Stimulated activated CD8-positive, alpha-beta memory T cell treated with anti-CD3 and anti-CD28 coated beads, Interleukin-15, amount 100 ng/mL, for 4 hours (primary cell): ENCODE measurements at places on chromosomes 7 and 10.

GRCh38 chr7:94509887-94510581 lies 425 bp downstream of the CASD1 start:
- peak; percentile 25 for DNase-seq

DNA sequence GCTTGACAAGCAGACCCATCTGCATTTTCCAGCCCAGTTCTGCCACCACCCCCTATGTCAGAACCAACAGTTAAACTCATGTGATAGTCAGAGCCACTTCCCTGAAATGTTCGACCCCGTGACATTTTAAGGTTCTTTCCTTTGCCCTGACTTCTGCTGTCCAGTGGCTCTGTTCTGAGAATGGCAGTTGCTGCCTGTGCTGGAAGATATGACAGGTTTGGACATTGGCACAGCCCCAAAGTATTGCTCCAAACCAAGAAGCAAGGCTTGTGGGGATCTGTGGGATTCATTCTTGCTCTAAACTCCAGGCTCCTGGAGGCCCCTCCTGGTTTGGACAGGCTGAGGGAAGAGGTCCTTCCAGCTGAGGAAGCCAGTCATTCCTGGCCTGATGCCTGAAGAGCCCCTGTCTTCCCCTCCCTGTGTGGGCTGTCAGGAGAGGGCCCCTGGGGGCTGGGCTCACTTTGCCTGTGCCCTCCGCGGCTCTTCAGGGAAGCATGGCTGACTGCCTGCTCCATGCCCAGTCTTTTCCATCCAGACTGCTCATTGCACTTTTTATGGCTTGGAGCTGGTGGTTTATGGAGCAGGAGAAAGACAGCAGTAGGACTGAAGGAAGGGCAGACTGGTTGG lies 138.0 kb downstream of the CDH23 start:
- no peak for DNase-seq

GRCh38 chr7:117621075-117621618 lies 141.3 kb downstream of the CFTR start:
- DNase-seq, result no peak

GRCh38 chr7:378551-379455 lies 88.8 kb downstream of the FOXL3 start:
- no peak for DNase-seq

DNA sequence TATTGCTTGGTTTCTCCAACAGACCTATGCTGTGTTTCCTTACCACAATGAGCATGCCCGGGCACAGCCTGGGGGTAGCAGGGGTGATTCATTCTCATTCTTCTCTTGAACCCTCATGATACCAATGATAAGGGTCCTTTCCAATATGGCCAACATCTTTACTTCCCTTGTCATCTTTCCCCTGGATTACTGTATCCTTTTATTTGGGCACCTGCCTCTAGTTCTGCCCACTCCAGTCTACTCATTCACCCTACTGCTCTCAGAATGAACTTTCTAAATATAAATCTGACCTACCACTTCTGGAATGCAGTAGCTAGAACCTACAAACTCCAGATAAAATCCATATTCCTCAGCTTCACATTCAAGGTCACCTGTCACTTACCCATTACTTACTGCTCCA lies 26.4 kb upstream of the ITPRID1 start:
- no peak for DNase-seq

DNA sequence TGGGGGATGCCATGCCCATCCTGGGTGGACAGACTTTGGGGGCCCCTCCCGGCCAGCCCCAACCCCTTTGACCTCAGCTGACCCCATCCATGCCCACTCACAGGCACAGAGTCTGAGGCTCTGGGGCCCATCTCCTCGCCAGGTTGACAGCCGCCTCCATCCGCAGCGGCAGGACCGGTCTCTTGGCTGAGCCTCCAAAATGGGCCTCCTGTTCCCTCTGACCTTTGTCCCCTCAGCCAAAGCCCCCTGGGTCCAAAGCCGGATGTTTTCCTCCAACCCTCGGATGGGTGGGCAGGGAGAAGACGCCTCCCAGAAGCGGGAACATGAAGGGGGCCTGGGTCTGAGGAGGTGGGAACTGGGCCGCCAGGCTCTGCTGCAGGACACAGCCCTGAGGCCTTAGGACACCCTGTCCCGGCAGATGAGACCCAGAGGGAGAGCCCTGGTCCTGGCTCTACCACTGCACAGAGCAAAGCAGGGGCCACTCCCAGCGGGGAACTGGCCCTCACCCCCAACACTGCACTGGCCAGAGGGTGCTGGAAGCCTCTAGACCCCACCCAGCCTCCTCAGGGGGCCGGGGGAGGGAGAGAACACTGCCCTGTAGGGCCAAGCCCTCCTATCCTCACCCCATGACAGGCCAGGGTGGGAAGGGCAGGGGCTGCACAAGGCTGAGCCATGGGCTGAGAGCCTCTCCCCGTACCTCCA lies 12.6 kb downstream of the PDGFA start:
- no peak for DNase-seq

DNA sequence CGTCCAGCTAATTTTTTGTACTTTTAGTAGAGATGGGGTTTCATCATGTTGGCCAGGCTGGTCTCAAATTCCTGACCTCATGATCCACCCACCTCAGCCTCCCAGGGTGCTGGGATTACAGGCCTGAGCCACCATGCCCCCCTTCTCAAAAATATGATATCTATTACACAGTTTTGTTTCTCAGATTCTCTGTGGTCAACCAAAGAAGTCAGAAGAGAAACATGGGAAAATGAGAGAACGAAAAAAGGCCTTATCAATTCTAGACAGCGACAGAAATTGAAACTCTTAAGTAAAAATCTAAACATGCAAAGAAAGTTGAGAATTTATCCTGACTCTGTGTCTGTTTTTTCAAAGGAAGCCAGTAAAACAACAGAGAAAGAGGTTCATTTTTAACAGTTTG lies 283.8 kb upstream of the PLXDC2 start:
- DNase-seq, result no peak

- DNase-seq, result no peak
These were observed 41.8 kb downstream of the STK32C start for GRCh38 chr10:132265890-132266496.

DNA sequence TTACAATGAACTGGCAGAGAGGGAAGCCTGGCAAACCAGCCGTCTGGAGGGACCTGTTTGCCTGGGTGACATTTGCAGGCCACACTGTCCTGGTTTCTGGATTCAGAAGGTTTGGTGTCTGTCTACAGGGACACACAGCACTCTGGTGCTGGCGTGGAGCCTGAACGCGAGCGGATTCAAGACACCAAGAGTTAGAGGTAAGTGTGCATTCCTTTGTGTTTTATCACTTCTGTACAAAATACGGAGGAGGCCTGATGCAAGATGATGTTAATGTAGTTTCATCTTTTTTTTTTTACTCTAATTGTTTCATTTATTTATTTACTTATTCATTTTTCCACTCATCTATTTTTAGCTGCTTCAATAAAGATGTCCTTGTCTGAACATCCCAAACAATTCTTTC lies 485.3 kb upstream of the ADARB2 start:
- no peak for DNase-seq

GRCh38 chr7:159062569-159062968 lies 82.1 kb downstream of the VIPR2 start:
- no peak for DNase-seq

- DNase-seq, result no peak
These were observed 252.5 kb downstream of the PTEN start for GRCh38 chr10:88115968-88116367.

- DNase-seq, result no peak
These were observed 84.8 kb upstream of the C7orf33 start for GRCh38 chr7:148505645-148506375.

- no peak for DNase-seq
These were observed 94.2 kb downstream of the EBF3 start for GRCh38 chr10:129869596-129870473.

- no peak for DNase-seq
These were observed 46.9 kb upstream of the TRIM8 start for GRCh38 chr10:102597131-102597991.

DNA sequence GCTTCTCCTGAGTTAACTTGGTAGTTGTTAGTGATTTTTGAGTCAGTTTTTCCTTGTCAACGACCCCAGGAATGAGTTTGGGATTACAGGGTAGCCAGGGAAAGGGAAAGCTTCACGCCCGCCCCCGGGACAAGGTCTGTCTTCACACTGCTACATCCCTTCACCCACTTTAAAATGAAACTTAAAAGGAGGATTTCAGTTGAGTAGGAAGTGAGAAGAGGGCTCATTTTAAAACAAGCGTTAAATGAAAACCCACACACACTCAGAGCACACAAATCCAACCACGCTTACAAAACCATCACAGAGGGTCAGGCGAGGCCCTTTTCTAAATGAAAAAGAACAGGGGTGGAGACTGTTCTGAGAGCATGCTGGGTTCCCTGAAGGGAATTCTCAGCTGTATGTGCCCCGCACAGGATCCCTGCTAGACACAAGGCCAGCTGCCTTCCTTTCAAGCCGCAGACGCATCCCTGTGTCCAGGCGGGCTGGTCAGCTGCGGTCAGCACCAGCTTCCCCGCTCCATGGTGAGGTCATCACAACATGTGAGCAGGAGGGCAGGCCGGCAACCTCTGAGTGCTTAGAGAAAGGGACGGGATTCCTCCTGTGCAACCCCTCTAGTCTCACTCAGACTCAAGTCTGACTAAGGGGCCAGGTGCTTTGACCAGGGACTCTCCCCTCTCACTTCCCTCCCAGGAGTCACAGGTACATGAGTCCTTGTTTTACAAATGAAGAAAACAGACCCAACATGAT lies 111.8 kb downstream of the EGFR start:
- no peak for DNase-seq

GRCh38 chr10:20616918-20617810 lies 279.9 kb downstream of the NEBL start:
- no peak for DNase-seq
